ENCODE measurements at places on chromosomes 13 and 19. TPM values are rescaled to one million over a fixed set of nuclear protein-coding genes. Genes with fewer than 3 reads are reported as not detected.

DNA sequence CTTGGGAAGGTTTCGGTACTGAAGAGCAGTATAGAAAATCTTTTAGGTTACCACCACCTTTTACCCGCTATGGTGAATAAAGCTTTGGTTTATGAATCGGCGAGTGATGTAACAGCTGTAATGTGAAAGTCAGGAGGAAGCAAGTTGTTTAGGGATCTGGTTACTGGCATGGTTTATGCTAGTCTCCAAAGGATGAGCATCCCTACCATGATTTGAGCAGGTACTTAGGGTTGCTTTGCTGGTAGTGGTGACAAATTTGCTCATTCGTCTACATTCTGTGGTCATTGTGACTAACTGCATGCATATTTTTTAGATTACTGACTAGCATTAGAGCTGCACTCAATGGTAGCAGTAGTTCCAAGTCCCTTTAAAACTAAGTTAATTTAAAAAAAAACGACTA is 104.1 kb downstream of the FRY start:
- DNase-seq: no peak

- peak; percentile 29 for DNase-seq
Measured at GRCh38 chr13:51222686-51223559, 725 bp downstream of the FAM124A start.

UQCRFS1 gene
- 44.0 TPM for total RNA-seq

GRCh38 chr13:34156841-34157365 is 339.0 kb downstream of the RFC3 start:
- DNase-seq: peak; percentile 71

DNA sequence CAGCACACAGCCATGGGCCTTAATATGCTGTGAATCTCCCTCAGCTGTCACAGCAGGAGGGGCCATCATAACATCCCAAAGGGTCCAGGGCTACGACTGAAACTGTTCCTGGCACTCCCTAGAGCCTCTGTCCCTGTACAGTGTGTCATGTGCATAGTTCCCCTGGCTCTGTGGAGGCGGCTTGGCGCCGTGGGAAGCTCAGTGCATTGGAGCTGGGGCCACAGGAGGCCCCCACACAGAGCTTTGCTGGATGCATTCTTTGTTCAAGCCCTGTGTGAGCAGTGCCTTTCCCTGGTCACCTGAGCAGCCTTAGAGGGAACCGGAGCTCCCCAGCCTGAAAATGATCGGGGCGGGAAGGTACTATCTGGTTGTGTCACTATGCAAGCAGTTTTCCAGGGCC is 21.4 kb downstream of the UBXN6 start:
- no peak for DNase-seq

- no peak for DNase-seq
Measured at GRCh38 chr13:98066636-98067035, 76.3 kb upstream of the FARP1 start.

FAM83E gene
- 6.8 TPM for total RNA-seq

ZNF541 gene
- not detected for total RNA-seq

PLPPR2 gene
- total RNA-seq: 5.6 TPM

GRCh38 chr19:15859187-15859586 is 38.7 kb downstream of the CYP4F2 start:
- no peak for DNase-seq

DNA sequence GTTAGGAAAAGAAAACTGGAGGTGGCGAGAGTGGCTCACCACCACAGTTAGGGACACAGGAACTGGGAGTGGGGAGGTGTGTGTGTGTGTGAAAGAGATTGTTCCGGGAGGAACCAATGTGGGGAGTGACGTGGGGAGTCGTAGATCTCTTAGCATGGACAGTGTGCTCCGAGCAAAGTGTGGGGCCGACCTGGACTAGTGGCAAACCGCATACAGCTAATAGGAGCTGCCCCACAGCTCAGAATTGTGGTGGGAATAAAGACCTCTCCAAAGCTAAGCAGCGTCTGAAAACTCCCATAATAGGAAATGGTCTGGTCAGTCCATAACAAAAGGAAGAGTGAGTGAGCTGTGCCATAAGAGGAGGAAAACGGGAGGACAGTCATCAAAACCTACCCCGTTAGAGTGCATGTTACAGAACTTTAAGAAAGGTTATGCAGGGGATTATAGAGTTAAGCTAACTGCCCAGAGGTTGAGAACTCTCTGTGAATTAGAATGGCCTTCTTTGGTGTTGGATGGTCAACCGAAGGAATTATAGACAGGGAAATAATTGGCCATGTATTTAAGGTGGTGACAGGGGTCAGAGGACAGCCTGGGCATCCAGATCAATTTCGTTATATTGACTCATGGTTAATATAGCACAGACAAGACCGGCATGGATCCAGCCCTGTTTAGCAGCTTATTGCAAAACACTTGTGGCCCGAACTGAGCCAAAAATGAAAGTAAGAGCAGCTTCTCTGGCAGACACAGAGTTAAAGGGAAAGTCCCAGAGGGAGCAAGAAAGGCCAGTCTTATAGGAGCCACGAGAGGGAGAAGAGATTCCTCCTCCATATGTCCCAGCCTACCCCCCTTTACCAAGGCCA is 8.9 kb upstream of the SLC15A1 start:
- DNase-seq: no peak

PNMA8A gene
- not detected for total RNA-seq

DNA sequence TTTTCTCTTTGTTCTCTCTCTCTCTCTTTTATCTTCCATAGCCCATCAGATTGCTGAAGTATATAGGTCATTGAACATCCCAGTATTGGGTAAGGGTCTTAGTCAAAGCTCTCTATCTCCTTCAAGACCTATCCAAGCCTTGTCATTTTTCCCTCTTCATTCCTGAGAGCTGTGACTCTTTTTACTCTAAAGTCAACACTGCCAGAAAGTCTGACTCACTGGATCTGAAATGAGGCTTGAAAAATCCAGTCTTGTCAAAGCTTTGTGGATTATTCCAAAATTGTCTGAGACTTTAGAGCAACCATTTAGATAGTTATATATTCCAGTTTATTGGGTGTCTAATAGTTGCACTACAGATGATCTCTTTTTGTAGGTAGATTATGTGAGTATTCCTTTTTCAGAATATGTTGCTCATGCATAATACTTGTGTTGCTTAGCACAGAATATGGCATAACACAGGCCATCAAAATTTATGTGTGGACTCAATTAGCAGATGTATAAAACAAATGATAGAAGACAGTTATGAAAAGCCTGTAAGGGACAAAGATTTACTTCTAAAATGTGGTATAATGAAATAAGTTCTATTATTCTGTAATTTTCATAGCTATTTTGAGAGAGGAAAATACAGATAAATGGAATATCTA is 389.3 kb upstream of the PCDH9 start:
- no peak for DNase-seq

FXYD3 gene
- total RNA-seq: 26.8 TPM

- no peak for DNase-seq
Measured at GRCh38 chr13:77529501-77529840, 6.0 kb upstream of the SCEL start.

ETFB gene
- 239 TPM for total RNA-seq

DNA sequence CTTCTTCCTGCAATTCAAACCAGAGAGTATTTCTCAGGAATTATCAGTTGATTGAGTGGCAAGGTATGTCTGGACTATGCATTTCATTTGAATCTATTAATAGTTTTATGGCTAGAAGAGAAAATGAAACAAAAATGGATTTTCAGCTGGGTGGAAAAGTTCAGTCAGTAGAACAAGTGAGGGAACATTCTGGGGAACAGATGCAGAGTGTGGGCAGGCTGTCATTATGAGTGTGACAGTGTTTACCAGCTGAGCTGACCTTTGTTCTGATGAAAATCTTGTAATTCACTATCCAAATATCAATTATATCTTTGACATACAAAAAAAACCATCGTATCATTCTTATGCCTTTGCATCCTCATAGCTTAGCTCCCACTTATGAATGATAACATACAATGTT is 2.6 kb upstream of the CLC start:
- no peak for DNase-seq

GRCh38 chr13:101447852-101448251 is 4.6 kb upstream of the ITGBL1 start:
- no peak for DNase-seq

PODNL1 gene
- total RNA-seq: 0.72 TPM

DNA sequence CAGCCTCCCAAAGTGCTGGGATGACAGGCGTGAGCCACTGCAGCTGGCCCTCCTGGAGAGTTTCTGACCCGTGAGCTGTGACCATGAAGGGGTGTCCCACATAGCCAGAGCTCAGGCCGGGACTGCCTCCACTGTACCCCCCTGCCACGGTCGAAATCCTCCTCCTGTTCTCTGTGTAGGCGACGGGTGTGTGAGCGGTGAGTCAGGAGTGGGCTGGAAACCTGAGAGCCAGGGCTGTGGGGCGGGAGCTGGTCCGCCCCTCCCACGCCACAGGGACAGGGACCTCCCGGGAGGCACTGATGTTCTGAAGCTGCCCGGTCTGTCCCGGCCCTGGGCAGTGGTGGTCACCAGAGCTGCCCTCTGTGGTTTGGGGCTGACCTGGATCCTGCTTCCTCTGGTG is 3.9 kb downstream of the WDR18 start:
- no peak for DNase-seq

CEACAM1 gene
- total RNA-seq: 9.9 TPM

DNA sequence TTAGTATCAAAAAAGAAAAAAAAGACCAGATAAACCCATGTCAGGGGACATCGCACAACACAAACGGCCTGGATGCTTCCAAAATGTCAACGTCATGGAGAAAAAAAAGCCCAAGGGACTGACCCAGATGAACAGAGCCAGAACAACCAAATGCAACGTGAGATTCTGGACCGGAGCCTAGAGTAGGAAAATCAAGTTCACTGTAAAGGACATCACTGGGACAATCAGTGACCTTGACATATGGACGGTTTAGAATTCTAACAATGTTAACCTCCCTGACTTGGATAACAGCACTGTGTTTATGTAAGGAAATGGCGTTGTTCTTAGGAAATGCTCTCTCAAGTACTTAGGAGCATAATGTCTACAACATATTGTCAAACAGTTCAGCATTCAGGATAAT is 15.1 kb upstream of the EMP3 start:
- DNase-seq: no peak

Measured in Caco-2 (cell line).